ENCODE measurements at places on chromosomes 7 and 10.

- no peak overlapping the region for H3K27ac ChIP-seq
- no peaks in the 10 kb centered on the region for H3K36me3 ChIP-seq
- no peak for DNase-seq
- H3K4me3 ChIP-seq: no peak overlapping the region
- H3K27me3 ChIP-seq: no peaks in the 10 kb centered on the region
- H3K4me1 ChIP-seq: peaks cover 23% of the 10 kb centered on the region
These were observed 13.8 kb upstream of the CYP3A5 start for GRCh38 chr7:99693427-99694200.

- DNase-seq: no peak
- H3K27ac ChIP-seq: no peak overlapping the region
- no peaks in the 10 kb centered on the region for H3K4me1 ChIP-seq
- H3K36me3 ChIP-seq: no peaks in the 10 kb centered on the region
These were observed 132.2 kb upstream of the NPVF start for GRCh38 chr7:25360451-25360850.

- no peak for DNase-seq
- H3K4me3 ChIP-seq: no peak overlapping the region
- no peaks in the 10 kb centered on the region for H3K27me3 ChIP-seq
- H3K4me1 ChIP-seq: peaks cover 69% of the 10 kb centered on the region
- H3K36me3 ChIP-seq: peaks cover 16% of the 10 kb centered on the region
These were observed 43.4 kb downstream of the ZNRF2 start for GRCh38 chr7:30327813-30328212.

DNA sequence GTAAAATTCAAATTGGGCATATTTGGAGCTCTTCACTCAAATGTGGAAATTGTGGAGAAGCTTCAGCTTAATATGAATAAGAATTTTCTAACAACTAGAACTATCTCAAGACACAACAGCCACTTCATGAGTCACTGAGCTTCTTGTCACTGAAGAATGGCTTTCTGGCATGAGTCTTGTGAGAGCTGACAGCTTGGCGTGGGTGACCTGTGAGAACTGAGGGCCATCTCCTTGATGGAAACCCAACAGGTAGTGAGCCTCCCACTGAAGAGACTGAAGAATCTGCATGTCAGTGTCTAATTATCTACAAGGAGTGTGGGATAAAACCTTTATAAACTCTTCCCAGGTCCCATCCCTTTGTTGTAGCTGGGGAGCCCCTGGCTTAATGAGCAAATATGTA, 66.0 kb downstream of the CLEC2L start:
- H3K27ac ChIP-seq: no peak overlapping the region
- no peaks in the 10 kb centered on the region for H3K27me3 ChIP-seq
- DNase-seq: no peak
- no peak overlapping the region for H3K4me3 ChIP-seq
- peaks cover 19% of the 10 kb centered on the region for H3K36me3 ChIP-seq
- H3K4me1 ChIP-seq: no peaks in the 10 kb centered on the region

- peaks cover 15% of the 10 kb centered on the region for H3K27me3 ChIP-seq
- H3K4me1 ChIP-seq: no peaks in the 10 kb centered on the region
- no peak overlapping the region for H3K27ac ChIP-seq
- no peak overlapping the region for H3K4me3 ChIP-seq
These were observed 527.1 kb upstream of the CELF2 start for GRCh38 chr10:10490581-10490980.

GRCh38 chr10:122460891-122461293, 461 bp upstream of the HTRA1 start:
- no peak for DNase-seq
- peaks cover 8% of the 10 kb centered on the region for H3K4me1 ChIP-seq
- no peaks in the 10 kb centered on the region for H3K36me3 ChIP-seq
- H3K4me3 ChIP-seq: peak overlapping the region; percentile 24
- H3K27me3 ChIP-seq: peaks cover 72% of the 10 kb centered on the region
- H3K27ac ChIP-seq: no peak overlapping the region

DNA sequence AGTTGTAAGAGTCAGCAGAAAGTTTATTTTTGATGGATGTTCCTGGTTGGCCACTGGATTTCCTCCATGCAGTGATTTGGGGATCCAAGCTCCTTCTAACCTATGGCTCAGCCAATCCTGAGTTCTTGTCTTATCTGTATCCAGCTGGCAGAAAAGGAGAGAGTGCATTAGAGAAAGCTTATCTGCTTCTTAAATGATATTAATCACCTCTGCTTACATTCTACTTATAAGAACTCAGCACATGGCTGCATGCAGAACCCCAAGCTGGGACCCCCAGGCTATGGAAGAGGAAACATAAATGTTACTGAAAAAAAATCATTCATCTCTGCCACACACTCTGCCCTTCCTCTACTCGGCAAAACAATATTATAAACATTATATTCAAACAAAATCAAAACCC, 739.8 kb upstream of the AUTS2 start:
- no peak overlapping the region for H3K4me3 ChIP-seq
- DNase-seq: no peak
- H3K27ac ChIP-seq: no peak overlapping the region

GRCh38 chr7:26372249-26372648, 80.6 kb downstream of the SNX10 start:
- no peak overlapping the region for H3K27ac ChIP-seq
- DNase-seq: no peak
- peaks cover 12% of the 10 kb centered on the region for H3K4me1 ChIP-seq
- H3K27me3 ChIP-seq: peaks cover 15% of the 10 kb centered on the region
- no peak overlapping the region for H3K4me3 ChIP-seq
- peaks cover 24% of the 10 kb centered on the region for H3K36me3 ChIP-seq

GRCh38 chr7:150963707-150964559, 14.2 kb downstream of the KCNH2 start:
- peaks cover 20% of the 10 kb centered on the region for H3K27me3 ChIP-seq
- no peak for DNase-seq
- peaks cover 2% of the 10 kb centered on the region for H3K4me1 ChIP-seq
- H3K27ac ChIP-seq: no peak overlapping the region
- H3K36me3 ChIP-seq: no peaks in the 10 kb centered on the region

DNA sequence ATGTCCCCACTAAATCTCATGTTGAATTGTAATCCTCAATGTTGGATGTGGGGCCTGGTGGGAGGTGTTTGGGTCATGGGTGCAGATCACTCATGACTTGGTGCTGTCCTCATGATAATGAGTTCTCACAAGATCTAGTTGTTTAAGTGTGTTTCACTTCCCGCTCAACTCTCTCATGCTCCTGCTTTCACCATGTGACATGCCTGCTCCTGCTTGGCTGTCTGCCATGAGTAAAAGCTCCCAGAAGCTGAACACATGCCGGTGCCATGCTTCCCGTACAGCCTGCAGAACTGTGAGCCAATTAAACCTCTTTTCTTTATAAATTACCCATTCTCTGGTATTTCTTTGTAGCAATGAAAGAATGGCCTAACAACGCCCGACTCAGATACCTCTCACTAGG, 6.2 kb upstream of the PSTK start:
- no peak for DNase-seq
- H3K4me3 ChIP-seq: no peak overlapping the region
- H3K27ac ChIP-seq: no peak overlapping the region
- no peaks in the 10 kb centered on the region for H3K4me1 ChIP-seq
- H3K27me3 ChIP-seq: peaks cover 9% of the 10 kb centered on the region

All from activated naive CD8-positive, alpha-beta T cell treated with anti-CD3 and anti-CD28 coated beads, Interleukin-2, amount 50 U/mL, for 24 hours (primary cell).